ENCODE measurements at places on chromosomes 16 and 17. TPM values are rescaled to one million over a fixed set of nuclear protein-coding genes. Genes with fewer than 3 reads are reported as not detected.

The KAT7 gene
- 29.2 TPM for total RNA-seq

The LCMT1 gene
- 36.1 TPM for total RNA-seq

The TMEM100 gene
- total RNA-seq = 0.07 TPM

The KRT13 gene
- total RNA-seq = 0.18 TPM

The NPW gene
- 1.0 TPM for total RNA-seq

The RSKR gene
- total RNA-seq = 4.3 TPM

The SHISA6 gene
- not detected for total RNA-seq

The DLX3 gene
- 0.08 TPM for total RNA-seq

The CHD9NB gene
- 1.3 TPM for total RNA-seq

The CPHXL2 gene
- total RNA-seq = not detected

The EPOP gene
- 10.8 TPM for total RNA-seq
